Uterus (tissue), 4 donors: ENCODE measurements at places on chromosomes 4 and X.
A peak's percentile ranks its signal among the peaks of the same experiment; 100 is the strongest.

- DNase-seq, result no peak
Measured at GRCh38 chr4:145278341-145279121, 98.1 kb upstream of the OTUD4 start.

GRCh38 chrX:94655180-94655579 is 981.2 kb downstream of the FAM133A start:
- DNase-seq, result no peak

- DNase-seq, result no peak
Measured at GRCh38 chr4:139857021-139857420, 191.4 kb downstream of the MGST2 start.

DNA sequence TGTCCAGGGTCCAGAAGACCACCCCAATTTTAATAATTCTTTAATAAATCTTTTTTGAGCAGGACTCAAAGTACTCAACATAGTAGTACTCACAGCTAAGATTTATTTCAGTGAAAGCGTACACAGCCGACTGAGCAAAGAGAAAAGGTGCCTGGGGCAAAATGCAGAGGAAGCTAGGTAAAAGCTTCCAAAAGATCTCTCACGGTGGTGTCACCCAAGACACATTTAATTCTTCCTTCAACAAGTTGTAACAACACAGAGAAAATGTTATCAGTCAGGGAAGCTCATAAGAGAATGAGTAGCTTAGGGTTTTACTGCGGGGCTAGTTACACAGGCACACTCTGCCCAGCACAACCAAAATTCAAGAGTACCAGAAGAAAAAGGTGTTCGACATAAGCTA is 201.1 kb downstream of the OPHN1 start:
- DNase-seq, result no peak

DNA sequence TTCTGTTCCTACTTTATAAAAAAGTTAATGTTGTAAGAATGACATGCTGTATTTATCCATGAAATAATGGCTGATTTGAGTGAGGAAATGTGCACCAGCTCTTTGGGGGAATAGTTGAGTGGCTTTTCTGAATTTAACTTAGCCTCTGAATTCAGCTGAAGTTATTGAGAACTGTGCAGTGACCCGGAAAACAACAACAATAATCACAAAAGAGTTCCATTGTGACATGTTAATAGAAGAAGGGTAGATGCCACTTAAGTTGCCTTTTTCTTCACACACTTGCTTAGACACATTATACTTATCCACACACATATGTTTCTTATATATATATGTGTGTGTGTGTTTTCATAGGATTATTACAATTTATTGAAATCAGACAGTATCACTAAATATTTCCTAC is 301.2 kb downstream of the BMPR1B start:
- no peak for DNase-seq

- DNase-seq, result no peak
Measured at GRCh38 chrX:102341867-102342266, 94.9 kb downstream of the NXF2 start.

DNA sequence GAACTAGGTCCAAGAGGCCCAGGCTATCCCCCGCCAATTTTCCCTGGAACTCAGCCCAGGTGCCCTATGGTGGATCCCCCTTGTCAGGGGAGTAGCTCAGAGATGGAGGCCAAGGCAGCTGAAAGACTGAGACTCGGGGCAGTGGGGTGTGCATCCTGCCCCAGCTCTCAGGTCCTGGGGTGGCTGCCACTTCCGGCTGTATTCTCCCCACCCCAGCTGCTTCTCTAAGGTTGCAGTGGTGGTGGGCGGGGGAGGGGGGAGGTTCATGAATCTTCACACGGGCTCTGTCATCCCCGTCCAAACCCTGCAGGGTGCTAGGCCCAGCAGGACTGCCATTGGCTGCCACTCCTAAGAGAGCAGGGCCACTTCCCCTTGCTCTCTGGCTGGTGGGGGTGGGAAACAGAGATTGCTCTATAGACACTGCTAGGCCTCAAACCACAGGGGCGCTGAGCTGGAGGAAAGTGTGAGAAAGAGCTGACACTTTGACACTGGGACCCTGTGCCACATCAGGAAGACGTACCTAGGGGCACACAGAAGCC is 1.5 kb downstream of the SASH3 start:
- DNase-seq, result no peak

- DNase-seq, result no peak
Measured at GRCh38 chr4:21596521-21596920, 352.1 kb downstream of the KCNIP4 start.

DNA sequence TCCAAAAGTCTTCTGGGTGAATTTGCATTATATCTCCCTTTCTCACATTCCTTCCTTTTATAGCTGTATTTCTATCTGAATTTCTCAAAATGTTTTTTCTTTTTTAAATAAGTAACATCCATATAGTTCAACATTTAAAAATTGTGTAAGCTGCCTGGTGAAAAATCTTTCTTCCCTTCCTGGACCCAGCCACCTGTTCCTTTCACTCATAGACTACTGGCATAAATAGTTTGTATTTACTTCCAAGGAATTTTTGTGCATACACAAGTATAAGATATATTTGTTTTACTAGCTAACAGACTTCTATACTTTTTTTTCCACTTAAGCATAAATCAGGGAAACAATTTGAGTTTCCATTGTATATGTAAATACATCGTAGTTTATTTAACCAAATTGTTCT is 35.7 kb downstream of the PACRGL start:
- no peak for DNase-seq

GRCh38 chr4:158236304-158237030 is 26.2 kb downstream of the TMEM144 start:
- no peak for DNase-seq

DNA sequence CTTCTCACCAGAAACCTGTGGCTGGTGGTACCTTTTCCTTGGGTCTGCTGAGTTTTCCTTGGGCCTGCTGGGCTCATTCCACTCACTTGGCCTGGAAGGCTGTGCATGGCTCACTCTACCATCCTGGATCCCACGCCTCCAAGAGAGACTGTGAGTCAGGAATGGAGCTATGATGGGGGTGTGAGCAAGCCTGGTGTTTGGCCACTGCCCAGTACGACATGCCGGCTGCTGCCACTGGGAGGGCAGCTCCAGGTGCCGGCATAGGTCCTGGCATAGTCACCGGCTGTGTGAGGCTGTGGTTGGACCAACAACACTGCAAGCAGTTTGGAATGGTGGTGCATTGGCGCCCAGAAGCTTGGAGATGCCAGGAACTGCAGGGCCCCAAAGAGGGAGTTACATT is 721.7 kb downstream of the PCDH18 start:
- DNase-seq, result no peak

GRCh38 chr4:147160908-147161513 is 215.3 kb upstream of the TTC29 start:
- DNase-seq, result no peak

DNA sequence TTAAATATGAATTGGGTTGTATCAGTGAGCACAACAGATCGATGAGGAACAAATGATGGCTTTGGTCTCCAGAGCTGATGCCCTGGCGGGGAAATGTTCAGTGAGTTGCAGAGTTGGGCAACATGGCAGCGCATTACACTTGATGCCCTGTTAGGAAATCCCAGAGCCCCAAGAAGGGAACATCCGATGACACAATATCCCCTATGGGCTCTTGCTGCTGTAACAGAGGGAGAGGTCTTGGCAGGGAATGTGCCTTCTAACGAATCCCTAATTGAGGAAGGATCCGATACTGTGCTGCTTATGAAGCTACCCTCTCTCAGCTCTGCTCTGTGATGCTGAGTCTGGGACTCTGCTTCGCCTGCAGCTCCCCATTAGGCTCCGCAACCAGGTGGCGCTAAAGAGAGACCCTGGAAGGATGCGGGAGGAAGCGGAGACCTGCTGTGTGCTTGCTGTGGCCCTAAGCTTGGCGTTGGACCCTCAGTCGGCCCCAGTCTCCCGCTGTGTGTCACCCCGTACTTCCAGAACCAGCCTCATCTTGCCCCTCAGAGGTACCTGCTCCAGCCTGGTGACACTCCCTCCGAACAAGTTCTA is 38.9 kb downstream of the PDHA1 start:
- DNase-seq, result no peak

- no peak for DNase-seq
Measured at GRCh38 chr4:107876099-107876498, 51.4 kb downstream of the SGMS2 start.

DNA sequence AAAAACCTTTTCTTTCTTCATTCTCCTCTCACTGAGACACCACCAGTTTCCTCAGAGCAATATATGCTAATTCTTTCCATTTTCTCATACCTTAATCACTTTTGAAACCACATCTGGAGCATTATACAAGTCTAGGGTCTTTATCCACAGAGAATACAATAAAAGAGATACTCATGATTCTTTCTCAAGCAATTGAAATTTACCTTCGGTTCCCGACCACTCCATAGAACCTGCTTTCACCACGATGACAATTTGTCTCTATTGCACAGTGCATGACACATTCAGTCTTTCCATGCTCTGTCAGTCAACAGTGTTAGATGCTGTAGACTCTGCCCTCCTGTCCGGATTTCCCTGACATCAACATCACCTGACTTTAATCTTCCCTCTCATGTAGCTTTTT is 409.3 kb upstream of the NWD2 start:
- DNase-seq, result no peak

DNA sequence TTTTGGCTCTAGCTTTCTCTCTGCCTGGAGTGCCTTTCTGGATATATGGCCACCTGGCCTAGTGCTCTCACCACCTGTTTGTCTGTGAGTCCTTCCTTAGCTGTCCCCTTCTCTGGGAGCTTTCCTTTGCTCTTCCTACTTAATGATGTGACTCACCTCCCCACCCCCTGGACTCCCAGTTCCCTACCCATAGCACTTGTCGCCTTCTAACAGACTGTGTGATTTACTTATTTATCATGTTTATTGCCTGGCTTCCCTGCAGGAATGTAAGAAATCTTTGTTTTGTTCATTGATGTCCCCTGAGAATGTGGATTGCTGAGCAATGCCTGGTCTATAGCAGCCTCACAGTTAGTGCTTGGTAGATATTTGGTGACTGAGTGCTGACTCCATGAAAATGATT is 18.9 kb downstream of the ADD1 start:
- no peak for DNase-seq

GRCh38 chrX:111180750-111181240 is 84.8 kb downstream of the PAK3 start:
- peak; percentile 21 for DNase-seq

GRCh38 chr4:56086073-56086541 is 137.4 kb downstream of the CEP135 start:
- DNase-seq, result no peak

- peak; percentile 76 for DNase-seq
Measured at GRCh38 chr4:87038837-87039615, 104.2 kb downstream of the AFF1 start.
